ENCODE measurements at places on chromosomes 12 and 14. TPM values are rescaled to one million over a fixed set of nuclear protein-coding genes. Genes with fewer than 3 reads are reported as not detected.

DNA sequence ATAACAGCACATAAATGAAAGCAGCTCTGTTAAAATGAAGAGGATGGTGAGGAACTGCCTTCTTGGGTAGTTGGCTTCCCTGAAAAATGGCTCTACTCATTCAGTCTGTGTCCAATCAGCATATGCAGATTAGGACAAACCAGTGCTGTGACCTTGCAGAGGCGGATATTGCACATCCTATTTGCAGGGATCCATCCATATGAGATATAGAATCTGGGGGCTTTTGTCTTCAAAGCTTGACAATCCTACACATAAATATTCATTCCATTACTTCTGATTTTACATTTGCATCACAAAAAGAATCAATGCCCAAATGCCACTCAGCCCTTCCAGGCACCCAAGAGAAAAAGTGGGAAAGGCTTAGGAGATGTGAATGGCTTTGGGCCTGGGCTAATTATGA lies 383.7 kb downstream of the EMP1 start:
- no peak for DNase-seq

DNA sequence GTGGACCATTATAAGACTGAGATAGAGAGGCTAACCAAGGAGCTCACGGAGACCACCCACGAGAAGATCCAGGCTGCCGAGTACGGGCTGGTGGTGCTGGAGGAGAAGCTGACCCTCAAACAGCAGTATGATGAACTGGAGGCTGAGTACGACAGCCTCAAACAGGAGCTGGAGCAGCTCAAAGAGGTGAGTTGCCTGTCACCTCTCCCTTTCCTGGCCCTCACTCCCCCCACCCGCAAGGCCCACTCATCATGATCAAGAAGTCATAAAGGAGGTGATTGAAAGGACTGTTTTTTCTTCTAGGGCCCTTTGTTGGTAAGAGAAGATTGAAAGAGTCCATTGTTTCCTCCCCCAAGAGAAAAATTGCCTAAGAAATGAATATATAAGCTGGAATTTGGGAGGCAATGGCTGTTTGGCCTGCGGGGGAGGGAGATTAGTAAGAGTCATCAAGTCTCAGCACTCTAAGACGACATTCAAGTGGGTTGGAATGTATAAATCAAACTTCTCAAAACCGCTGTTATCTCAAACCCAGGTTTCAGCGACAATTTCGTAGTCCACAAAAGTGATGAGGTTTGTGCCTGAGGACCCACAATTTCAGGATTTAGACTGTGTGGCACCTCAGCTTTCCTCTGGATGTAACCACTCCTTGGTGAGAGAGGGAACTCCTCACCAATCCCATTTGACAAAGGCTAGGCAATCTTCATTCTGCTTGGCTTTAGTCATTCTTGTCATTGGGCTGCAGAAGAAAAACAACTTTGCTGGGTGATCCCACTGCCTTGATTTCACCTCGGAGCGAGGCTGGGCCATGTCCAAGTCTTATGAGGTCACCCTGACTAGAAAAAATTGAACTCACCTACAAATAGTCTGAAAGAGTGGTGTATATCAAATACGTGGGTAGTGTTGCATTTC lies 966 bp downstream of the BICD1 start:
- no peak for DNase-seq

GRCh38 chr14:23078692-23079116 lies 16.2 kb downstream of the ACIN1 start:
- DNase-seq = peak; percentile 94

DNA sequence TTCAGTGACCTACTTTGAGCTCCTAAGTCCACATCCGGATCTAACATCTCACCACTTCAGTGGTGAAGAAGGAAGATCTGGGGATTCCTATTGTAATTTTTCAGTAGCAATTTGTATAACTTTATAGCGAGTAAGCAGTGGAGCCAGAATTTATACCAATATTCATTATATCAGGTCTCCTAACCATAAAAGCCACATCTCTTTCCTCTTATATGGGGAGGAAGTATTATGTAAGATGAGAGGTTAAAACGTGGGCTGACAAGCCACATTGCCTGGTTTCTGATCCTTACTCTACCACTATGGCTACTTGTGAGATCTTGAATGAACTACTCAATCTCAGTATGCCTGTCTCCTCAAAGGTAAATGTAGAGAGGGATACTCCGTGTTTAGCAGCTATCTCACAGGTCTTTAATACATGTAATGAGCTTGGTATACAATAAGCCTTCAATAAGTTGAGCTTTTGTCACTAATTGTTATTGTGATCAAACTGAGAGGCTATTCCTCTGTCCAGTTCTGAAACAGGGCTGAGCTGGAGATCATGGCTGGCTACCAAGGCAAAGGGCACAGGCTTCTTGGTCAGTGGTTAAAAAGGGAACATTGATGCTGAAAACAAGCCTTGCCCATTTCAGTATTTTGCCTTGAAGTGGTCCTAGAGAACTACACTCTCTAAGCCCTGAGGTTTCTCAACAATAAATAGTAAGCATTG lies 3.3 kb upstream of the TMEM117 start:
- DNase-seq = no peak

- no peak for DNase-seq
These were observed 104.3 kb downstream of the RBM19 start for GRCh38 chr12:113861708-113862312.

TSHR gene
- polyA plus RNA-seq = 0.16 TPM

DNA sequence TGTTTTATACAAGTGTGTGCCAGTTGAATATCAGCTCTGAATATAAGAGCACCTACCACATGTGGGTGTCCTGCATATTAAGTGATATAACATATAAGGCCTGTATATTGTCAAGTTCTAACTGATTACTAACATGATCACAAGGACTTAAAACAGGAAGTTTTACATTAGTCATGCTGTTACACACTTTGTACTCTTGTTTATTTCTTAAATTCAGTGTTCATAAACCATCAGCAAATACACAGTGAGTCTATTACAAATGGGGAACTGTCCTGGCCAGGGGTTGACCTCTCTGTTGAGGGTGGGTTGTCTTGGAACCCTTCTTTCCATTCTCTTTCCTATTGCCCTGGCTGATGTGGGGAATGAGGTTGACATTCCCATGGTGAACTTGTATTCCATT lies 19.1 kb downstream of the HELB start:
- DNase-seq = no peak

- peak; percentile 44 for DNase-seq
These were observed 181.6 kb downstream of the MSRB3 start for GRCh38 chr12:65460063-65460462.

GRCh38 chr14:36221112-36221511 lies 44.6 kb upstream of the PTCSC3 start:
- no peak for DNase-seq

All from large intestine (tissue), 12 donors.